Activated naive CD8-positive, alpha-beta T cell treated with anti-CD3 and anti-CD28 coated beads, Interleukin-2, amount 50 U/mL, for 24 hours (primary cell): ENCODE measurements at places on chromosomes 12 and 14.

- no peak for DNase-seq
These were observed 40.8 kb downstream of the NDUFA12 start for GRCh38 chr12:94962670-94963069.

GRCh38 chr14:54890788-54891187 is 11.8 kb downstream of the GCH1 start:
- no peak for DNase-seq

DNA sequence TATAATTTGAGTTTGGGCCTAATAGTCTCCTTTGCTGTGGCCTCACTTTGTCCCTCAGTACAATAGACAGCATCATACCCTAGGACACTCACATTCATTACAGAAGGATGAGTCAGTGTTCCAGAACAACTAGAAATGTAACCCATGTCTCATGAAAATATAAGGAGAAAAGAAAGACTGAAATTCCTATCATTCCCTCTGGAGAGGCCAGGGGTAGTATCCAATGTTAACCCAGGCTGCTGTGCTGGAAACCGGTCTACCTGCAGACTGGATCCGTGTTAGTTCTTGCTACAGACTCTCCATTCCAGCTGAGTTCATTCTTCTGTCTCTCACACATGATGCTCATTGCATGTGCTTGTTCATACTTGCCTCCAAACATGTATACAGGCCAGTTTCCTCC is 75.8 kb upstream of the HOXC13 start:
- DNase-seq = no peak

- no peak for DNase-seq
These were observed 64.7 kb upstream of the GNPNAT1 start for GRCh38 chr14:52856139-52856538.

DNA sequence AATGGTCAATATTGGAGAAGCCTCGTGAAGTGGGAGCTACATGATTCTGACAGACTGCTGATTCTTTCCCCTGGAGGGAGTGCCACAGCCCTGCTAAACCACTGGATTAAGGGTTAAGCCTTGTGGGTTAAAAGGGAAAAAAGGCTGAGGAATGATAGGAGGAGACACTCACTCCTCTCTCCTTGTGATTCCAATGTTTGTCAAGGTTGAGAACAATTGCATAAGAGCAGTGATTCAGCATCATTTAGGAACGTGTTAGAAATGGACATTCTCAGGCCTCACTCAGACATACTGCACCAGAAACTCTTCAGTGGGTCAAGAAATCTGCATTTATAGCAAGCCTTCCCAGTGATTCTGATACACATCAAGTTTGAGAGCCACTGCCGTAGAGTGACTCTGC is 87.8 kb upstream of the GZMB start:
- no peak for DNase-seq

DNA sequence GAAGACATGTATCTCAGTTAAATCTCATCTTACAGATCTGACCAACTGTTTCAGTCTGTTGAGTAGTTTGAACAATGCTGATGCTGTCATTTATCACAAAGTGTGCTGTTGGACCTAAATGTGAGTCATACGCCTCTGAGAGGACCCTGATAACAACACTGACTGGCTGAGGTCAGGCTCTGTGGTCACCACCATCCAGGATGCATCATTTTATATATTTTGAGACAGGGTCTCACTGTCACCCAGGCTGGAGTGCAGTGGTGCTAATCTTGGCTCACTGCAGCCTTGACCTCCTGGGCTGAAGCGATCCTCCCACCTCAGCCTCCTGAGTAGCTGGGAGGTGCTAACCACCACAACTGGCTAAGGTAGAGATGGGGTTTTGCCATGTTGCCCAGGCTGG is 181.0 kb upstream of the RGS6 start:
- no peak for DNase-seq

- DNase-seq = no peak
These were observed 568.3 kb upstream of the FLRT2 start for GRCh38 chr14:84961637-84962036.

DNA sequence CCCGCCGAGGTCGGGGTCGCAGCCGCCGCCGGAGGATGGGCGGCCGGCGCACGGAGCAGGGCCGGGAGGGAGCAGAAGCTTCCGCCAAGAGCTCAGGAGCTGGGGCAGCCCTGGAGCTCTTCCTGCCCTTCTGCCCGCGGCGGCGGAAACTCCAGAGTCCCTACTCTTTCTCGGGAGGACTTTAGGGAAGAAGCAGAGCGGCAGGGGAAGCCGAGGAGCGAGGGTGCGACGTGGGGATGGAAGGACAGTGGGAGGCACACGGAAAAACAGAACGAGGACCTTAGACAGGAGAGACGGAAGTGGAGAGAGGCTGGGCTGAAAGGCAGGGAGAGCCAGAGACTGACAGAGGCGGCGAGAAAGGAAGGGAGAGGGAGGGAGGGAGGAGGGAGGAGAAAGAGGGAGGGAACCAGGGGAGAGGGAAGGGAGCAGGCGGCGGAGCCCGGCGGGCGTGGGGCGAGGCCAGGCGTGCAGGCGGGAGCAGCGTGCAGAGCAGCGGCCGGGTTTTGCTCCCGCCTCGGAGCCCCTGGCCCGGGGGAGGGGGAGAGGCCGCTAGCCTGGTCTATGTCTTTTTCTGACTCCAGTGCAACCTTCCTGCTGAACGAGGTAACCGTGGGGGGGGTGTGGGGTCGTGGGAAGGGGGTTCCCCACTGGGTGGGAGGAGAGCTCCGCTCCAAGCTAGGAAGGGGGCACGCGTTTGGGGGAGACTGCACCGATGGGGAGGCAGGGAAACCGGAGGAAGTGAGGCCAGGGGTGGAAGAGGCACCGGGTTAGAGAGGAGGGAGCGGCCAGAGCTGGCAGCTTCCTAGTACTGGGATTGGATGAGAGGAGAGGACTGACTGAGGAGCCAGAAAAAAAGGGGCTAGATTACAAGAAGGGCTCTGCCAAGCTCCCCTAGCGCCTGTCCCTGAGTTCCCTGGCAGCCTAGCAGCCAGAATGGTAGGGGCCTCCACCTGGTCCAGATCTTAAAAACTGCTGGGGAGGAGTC is 2.9 kb upstream of the CACNB3 start:
- peak; percentile 47 for DNase-seq

DNA sequence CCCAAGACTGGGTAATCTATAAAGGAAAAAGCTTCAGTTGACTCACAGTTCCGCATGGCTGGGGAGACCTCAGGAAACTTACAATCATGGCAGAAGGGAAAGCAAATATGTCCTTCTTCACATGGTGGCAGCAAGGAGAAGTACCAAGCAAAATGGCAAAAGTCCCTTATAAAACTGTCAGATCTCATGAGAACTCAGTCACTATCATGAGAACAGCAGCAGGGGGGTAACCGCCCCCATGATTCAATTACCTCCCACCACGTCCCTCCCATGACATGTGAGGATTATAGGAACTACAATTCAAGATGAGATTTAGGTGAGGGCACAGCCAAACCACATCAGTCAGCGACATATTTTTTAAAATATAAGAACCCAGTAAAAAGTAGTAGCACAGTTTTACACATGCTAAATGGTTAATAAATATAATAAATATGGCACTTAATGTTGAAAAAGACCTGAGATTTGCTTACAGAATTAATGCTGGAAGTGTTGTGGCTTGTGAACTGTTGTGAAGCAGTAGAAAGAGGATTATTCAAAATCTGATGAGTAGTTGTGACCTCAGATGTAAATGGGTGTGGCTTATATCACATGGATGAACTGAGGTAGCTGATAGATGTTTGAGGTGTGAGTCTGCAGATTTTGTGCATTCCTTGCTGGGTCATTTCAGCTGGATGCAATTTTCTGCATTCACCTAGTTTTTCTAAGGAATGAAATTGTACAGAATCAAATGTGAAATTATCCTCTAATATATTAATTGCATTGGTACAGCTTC is 46.9 kb upstream of the CHPT1 start:
- no peak for DNase-seq

DNA sequence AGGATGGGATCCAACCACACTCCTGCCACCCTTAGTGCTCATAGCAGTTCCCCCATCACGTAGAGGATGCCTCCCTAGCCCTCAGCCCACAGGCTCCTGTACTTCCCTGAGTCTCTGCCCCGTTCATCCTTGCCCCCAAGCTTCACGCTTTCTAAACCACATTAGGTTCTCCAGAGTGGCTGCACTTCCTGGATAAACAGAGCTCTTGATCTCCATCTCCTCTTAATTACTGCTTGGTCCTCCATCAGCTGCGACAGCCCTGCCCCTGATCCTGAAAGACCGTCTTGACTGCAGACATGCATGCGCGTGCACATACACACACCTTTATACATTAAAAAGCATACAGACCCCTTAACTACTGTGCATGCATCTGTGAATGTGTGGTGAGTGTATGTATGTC is 530.0 kb downstream of the BCL11B start:
- DNase-seq = no peak

DNA sequence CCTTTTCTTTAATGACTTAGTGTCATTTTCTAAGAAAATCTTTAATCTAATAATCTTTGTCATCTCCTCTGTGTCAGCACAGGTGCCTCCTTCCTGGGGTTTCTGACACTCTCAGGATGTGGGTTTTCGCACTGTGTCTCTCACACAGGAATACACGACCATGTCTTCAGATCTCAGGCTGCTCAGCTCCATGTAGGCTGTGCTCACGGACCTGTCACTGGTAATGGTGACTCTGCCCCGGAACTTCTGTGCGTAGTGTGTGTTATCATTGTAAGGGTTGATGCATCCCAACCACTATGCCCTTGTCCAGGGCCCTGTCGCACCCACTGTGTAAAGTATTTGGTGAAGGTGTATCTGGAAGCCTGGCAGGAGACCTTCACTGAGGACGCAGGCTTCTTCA is 647.8 kb downstream of the TMEM121 start:
- peak; percentile 29 for DNase-seq

- DNase-seq = no peak
These were observed 501.5 kb upstream of the USP15 start for GRCh38 chr12:61758661-61759060.

GRCh38 chr12:19891936-19892591 is 452.8 kb downstream of the AEBP2 start:
- DNase-seq = no peak

DNA sequence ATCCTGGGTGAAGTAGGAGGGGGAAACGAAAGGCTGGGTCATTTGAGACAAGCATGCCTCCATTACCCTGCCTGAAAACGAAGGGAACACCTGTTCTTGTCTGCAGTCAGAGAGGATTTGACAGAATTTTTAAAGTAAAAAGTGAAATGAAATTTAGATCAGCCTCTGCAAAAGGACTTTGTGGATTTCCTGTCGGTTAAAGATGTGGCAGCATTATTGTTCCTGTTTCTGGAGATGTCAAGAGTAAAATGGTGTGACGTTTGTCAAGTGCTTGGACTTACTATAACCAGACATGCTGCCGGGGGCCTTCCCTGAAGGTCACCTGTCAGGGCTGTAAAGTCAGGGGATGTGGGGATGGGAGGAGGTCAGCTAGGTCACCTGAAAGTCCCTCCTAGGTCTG is 32.0 kb downstream of the NRXN3 start:
- no peak for DNase-seq

DNA sequence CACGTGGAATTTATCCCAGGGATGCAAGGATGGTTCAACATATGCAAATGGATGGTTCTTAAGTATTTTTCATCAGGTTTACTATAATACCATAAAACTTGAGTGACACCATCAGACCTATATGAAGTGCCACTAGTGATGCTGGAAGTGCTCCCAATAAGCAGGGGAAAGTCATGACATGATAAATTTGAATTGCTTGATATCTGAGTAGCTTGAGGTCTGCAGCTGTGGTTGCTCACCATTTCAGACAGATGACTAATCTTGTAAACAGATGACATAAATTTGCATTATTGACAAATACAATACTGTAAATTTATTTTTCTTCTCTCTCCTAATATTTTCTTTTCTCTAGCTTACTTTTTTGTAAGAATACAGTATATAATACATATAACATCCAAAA is 13.7 kb upstream of the PRPF39 start:
- no peak for DNase-seq

DNA sequence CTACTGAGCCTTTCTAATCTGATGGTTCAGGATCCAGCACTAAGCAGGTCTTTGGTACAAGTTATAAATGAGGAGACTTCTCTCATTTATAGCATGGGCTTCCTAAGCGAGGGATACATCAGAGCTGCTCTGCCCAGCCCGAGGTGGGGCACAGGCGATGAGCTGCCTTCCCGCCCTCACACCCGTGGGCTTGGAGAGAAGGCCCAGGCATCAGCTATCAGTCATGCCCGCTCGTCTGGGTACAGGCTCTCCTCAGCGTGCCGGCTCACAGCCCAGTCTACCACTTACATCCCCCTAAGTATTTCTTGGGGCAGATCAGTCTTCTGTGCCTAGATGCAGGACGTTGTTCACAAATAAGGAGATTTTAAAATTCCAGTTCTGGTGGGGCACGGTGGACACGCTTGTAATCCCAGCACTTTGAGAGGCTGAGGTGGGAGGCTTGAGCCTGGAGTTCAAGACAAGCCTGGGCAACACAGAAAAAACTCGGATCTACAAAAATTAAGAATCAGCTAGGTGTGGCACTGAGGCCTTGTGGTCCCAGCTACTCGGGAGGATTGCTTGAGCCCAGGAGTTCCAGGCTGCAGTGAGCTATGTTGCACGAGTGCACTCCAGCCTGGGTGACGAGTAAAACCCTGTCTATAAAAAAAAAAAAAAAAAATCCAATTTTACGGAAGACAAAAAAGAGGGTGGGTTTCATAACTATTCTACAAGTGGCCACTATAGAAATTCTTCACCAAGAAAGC is 57.0 kb downstream of the CCDC88C start:
- DNase-seq = no peak

DNA sequence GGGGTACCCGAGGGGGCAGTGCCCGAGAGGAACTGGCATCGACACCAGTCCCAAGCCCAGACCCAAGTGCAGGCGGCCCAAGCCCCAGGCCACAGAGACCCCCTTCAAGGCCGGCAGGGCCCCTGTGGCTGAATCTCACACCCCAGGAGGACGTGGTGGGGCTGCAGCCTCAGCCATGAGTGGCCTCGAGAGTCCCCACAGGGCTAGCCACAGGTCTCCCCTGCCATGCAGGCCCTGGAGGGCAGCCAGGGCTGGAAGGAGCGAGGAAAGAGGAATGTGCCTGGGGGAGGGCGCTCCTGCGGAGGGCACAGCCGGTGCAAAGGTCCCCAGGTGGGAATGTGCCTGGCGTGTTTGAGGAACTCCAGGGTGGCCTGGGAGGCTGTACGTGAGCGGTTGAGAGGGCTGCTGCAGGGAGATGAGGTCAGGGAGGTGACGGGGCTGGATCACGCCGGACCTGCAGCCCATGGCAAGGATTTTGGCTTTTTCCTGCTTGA is 86.1 kb downstream of the NCOR2 start:
- no peak for DNase-seq

GRCh38 chr14:105420101-105420973 is 710 bp downstream of the MTA1 start:
- no peak for DNase-seq

GRCh38 chr14:24247422-24247821 is 5.0 kb upstream of the TINF2 start:
- DNase-seq = no peak

DNA sequence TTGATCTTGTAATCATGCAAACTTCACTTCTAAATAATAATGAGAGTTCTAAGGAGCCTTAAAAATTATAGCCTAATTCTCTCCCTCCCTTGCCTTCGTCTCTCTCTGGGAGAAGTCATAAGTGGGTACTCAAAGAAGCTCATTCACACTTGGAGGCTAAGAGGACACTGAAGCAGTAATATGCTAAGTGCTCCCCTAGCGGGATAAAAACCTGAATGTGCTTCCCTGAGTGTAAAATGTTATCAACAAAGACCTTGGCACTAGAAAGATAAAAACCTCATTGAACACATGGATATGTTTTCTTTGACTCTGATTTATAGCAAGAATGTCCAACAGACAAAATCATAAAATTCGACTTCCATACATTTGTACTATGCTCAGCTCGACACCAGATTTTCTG is 337.9 kb upstream of the NOVA1 start:
- DNase-seq = no peak
